ENCODE measurements at places on chromosomes 5 and 9.

GRCh38 chr9:91421971-91422757 is 1.5 kb downstream of the NFIL3 start:
- DNase-seq, result no peak

DNA sequence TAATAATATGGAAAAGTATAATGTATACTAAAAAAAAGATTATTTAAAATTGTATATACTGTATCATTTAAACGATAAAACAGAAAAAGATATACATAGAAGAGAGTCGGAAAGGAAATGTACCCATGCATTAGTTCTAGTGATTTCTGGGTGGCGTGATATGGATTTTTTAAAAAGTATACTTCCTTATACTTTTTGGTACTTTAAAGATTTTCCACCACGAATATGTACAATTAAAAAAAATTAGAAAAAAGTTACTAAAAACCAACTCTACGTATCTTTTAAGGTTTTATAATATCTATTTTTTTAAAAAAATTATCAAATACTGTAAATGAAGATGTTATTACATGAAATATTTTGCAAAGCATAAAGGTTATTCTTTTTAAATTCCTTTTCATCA is 12.3 kb downstream of the PHF19 start:
- no peak for DNase-seq

- DNase-seq, result no peak
Observed at GRCh38 chr5:130126746-130127145, 222.5 kb downstream of the CHSY3 start.

DNA sequence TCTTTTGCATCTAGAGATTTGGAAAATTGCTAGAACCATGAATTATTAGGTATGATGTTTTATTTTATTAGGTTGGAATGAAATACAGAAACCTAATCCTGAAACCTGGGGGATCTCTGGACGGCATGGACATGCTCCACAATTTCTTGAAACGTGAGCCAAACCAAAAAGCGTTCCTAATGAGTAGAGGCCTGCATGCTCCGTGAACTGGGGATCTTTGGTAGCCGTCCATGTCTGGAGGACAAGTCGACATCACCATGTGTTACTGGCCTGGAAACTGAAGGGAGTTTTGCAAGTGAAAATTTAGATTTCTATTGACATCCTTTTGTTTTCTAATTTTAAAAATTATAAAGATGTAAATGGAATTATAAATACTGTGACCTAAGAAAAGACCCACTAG is 100.7 kb downstream of the NLN start:
- DNase-seq, result no peak

GRCh38 chr9:106312906-106313305 is 550.1 kb upstream of the ZNF462 start:
- DNase-seq, result no peak

- no peak for DNase-seq
Observed at GRCh38 chr5:98096155-98096554, 677.3 kb upstream of the RGMB start.

DNA sequence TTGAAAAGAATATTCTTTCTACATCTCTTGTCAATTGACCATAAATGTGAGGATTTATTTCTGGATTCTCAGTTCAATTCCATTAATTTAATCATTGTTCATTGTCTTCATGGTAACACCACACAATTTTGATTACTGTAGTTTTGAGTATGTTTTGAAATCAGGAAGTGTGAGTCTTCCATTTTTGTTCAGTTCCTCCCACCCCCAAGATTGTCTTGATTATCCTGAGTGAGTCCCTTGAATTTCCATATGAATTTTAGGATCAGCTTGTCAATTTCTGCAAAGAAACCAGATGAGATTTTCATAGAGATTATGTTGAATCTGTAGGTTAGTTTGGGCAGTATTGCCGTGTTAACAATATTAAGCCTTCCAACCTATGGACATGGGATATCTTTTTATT is 9.5 kb downstream of the CYFIP2 start:
- no peak for DNase-seq

DNA sequence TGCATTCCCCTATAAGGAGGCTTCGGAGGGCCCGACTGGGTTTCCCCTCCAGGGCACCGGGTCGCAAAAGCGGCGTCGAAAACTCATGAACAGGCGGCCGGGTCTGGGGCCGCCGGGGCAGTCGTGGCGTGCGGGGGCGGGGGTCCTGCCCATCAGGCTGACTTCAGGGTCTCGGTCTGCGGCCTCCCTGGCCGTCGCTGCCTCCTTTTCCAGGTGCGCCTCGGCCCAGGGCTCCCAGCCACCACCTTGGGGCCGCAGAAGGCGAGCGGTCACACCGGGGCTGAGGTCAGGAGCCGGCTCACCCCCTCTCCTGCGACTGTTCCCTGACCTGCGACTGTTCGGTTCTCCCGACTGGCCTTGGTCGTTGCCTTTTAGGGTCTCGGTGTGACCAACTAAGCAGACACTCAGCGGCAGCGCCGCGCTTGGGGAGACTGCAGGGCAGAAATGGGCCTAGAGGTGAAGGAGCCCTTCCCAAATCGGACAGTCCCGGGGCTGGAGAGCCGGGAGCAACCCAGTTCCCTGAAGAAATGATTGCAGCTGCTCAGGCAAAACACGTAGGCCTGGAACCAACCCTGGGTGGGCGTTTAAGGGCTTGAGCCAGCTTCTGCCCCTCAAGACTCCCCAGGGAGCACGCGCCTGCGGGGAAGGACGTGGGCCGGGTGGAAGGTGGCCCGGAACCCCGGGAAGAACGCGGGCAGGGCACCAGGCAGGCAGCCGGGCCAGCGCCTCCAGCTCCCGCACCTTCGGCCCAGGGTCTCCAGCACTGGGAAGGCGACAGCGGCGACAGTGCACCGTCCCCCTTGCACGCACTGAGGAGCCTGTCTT is 11.2 kb downstream of the IRX2 start:
- no peak for DNase-seq

DNA sequence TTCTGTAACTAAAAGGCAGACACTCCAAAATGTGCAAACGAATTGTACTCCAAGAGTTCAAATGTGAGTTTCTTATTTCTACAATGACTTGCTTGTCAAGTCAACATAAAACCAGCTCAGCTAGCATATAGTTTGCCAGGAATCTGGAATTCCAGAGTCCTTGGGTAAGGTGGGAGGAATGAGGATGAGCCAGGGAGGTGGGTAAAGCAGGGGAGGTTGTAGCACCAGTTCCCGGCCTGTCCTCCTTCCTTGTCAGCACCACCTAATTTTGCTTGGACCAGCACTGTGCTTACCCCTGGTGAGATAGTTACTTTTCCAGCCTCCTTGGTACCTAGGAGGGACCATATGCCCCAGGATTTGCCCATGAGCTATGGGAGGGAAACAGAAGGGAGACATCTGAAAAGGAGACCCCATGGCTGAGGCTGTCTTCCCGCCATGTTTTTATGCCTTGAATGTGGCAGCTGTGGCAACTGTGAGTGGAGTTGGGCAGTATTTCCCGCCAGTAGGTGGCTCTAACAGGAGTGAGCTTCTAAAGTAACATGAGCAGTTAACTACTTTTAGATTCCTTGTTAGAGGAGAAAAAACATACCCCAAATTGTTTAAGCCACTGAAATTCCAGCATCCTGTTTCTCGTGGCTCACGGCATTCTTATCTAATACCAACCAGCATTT is 302.5 kb downstream of the TENT4A start:
- no peak for DNase-seq

DNA sequence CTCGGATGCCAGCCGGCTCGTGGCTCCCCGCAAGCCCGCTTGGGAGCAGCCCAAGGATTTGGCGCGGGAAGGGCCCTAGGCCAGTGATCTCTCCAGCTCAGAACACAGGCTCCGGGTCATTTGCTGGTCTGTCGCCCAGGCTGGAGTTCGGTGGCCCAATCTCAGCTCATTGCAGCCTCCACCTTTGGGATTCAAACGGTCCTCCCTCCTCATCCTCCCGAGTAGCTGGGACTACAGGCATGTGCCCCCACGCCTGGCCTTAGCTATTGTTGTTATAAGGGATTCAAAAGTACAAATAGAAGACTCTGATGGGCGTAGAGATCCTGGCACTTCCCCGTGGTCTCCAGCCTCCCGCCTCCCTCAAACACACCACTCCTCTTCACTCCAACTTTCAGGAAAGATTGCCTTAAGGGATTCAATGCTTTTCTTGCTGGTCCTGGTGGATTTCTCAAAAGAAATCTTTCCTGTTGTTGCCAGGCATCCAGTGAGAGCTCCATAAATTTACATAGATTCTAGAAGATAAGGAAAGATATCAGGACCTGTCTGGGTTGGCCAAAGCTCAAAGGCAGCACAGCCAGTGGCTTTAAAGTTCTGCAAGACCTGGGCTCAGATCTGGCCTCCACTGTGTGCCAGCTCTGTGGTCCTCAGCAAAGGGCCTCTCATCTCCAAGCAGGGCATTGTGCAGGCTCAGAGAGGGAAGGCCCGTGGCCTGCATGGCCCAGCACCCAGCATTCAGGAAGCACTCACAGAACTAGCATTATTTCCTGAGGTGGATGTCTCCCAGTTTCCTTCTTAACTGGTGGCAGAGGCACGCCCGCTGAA is 1.0 kb downstream of the AIF1L start:
- no peak for DNase-seq

GRCh38 chr5:75049456-75050351 is 2.7 kb downstream of the GCNT4 start:
- no peak for DNase-seq

DNA sequence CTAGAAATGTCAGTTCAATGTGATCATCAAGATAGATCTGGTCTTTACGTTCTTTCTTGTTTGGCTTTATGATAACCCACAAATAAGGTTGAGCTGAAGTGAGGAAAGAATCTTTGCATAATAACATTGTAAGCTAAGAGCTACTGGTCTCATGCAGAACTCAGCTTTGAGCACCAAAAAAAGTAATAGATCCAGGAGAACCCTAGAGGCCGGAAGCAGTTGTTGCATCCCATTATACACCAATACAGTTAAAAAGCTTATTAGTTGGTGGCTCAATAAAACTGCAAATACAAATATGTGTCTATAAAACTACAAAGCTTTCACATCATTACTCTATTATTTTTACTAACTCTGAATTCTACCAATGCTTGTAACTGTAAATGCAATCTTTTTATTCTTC is 85.5 kb upstream of the NUDT12 start:
- no peak for DNase-seq

DNA sequence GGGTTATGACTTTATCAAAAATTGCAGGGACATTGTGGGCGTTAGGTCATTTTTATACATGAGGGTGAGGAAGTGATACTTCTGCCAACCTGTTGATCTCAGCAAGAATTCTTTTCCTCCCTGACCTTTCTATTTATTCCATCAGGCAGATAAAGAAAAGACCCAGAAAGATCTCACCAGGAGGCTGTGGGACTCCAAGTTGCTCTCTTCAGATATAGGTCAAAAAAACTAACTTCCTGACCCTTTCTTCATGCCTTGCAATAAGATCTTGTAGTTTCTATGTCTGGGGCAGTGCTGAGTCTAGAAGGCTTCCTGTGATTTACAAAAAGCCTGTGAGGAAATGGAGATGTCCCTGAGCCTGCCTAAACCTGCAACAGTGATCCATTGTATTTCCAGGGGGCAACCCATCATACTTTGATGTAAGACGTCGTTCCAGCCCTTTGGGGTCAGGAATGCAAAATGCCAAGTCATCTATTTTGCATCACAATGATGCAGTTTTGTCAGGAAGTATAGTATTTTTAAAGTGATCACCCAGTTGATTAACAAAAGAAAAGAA is 22.0 kb upstream of the PIK3R1 start:
- no peak for DNase-seq

DNA sequence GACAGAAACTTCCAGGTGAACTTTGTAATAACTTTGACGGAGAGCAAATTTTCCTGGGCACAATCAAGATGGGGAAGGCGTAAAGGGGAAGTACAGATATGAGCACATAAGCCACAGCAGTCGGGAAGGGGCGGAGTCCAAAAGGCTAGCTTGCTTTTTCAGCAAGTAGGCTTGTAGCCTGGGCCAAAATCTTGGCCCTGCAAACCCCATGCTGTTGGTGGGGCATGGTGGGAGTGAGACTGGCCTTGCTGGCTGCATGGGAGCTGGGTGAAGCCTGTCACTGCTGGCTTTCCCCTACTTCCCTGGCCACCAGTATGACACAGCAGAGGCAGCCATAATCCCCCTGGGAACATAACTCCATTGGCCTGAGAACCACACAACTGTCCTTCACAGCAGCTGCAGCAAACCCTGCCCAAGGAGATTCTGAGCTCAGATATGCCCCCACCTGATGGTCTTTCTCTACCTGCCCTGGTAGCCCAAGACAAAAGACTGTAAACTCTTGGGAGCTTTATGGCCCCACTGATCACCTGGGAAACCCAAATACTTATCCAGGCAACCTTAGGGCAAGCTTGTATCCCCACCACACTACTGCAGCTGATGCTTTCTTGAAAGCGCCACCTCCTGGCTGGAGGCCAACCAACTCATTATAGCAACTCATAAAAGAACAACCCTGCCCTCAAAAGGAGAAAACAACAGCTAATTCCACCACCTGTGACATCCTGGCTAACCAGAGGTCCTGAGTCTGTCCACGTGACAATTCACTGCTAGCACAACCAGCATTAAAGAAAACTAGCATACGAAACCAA is 24.0 kb downstream of the DCTN4 start:
- no peak for DNase-seq

DNA sequence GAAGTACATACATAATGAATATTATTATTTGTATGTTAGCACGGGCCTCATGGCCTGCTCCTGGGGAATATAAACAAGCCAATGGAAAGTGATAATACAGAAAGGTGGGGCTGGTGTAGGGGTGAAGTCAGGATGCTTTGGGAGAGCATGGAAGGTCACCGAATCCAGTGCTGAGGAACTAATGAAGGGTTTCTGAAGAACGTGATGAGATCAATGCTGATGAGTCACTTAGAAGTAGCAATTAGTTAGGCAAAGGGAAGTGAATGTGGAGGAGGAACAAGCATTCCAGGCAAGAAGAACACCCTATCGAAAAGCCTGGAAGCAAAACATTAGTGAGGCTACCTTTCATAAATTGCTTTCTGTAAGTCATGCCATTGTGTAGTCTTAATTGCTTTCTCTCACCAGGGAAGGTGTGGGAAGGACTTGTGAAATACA is 2.1 kb downstream of the ANXA1 start:
- no peak for DNase-seq

- DNase-seq, result no peak
Observed at GRCh38 chr9:122835313-122835731, 6.9 kb upstream of the PDCL start.

DNA sequence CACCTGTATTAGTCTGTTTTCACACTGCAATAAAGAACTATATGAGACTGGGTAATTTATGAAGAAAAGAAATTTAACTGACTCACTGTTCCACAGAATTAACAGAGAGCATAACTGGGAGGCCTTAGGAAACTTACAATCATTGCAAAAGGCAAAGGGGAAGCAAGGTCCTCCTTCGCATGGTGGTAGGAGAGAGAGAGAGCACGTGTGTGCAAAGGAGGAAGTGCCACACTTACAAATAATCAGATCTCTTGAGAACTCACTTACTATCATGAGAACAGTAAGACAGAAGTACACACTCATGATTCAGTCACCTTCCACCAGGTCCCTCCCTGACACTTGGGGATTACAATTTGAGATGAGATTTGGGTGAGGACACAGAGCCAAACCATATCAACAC is 258.7 kb downstream of the TRIM32 start:
- DNase-seq, result no peak

- no peak for DNase-seq
Observed at GRCh38 chr9:24342457-24342856, 203.2 kb downstream of the IZUMO3 start.

All from D721Med (cell line).